WTC11 (cell line): ENCODE measurements at places on chromosomes 4 and X. TPM values are rescaled to one million over a fixed set of nuclear protein-coding genes. Genes with fewer than 3 reads are reported as not detected.

DNA sequence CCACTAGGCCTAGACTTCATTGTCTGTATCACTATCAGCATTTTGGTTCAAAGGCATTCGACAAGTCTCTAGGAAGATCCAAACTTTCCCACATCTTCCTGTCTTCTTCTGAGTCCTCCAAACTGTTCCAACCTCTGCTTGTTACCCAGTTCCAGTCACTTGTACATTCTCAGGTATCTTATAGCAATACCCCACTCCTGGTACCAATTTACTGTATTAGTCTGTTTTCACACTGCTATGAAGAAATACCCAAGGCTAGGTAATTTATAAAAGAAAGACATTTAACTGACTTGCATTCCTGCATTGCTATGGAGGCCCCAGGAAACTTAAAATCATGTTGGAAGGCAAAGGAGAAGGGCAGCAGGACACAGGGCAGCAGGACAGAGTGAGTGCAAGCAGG lies 293.9 kb downstream of the ARAP2 start:
- DNase-seq: no peak
- no peaks in the 10 kb centered on the region for H3K27me3 ChIP-seq
- H3K27ac ChIP-seq: no peak overlapping the region

DCUN1D4 gene
- 33.3 to 36.2 TPM (median 34.3 TPM) in 3 replicates for total RNA-seq

GUCY1B1 gene
- 6.4 to 12.7 TPM (median 7.1 TPM) in 3 replicates for total RNA-seq

KCTD8 gene
- total RNA-seq: 3.5 to 3.8 TPM (median 3.6 TPM) in 3 replicates

- H3K36me3 ChIP-seq: no peaks in the 10 kb centered on the region
- no peak overlapping the region for H3K4me3 ChIP-seq
- DNase-seq: no peak
Observed at GRCh38 chrX:14997271-14997670, 124.0 kb downstream of the MOSPD2 start.

- DNase-seq: no peak
- H3K27me3 ChIP-seq: no peaks in the 10 kb centered on the region
- H3K27ac ChIP-seq: peak overlapping the region; percentile 68; the same call in 1 of the 2 replicates
Observed at GRCh38 chr4:6692806-6693205, 872 bp upstream of the S100P start.

ATP2B3 gene
- 0.28 to 0.32 TPM (median 0.30 TPM) in 3 replicates for total RNA-seq

PCDH10 gene
- total RNA-seq: 7.8 to 13.9 TPM (median 13.1 TPM) in 3 replicates

DCHS2 gene
- 1.3 to 1.9 TPM (median 1.4 TPM) in 3 replicates for total RNA-seq

PI4K2B gene
- total RNA-seq: 12.6 to 15.1 TPM (median 14.5 TPM) in 3 replicates

DNA sequence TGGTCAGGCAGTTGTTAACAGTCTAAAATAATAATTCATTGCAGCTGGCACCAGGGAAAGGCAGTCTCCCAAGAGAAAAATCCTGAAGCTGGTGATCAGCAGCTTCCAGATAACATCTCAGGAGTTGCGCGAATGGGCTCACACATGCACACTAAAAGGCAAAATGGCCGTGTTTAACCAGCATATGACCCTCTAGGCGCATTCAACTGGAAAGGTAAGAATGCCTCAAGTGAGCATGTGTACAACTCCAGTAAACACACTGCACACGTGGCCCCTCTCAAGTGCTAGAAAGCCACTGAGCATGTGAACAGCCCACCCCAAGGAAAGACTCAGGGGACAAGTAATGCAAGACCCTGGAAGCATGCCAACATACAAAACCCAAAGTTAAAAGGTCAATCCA lies 33.1 kb downstream of the STPG2 start:
- no peak for DNase-seq
- no peaks in the 10 kb centered on the region for H3K36me3 ChIP-seq
- no peak overlapping the region; the same call in 1 of the 2 replicates for H3K27ac ChIP-seq
- H3K4me1 ChIP-seq: peaks cover 58% of the 10 kb centered on the region

- H3K4me1 ChIP-seq: no peaks in the 10 kb centered on the region
- no peaks in the 10 kb centered on the region for H3K27me3 ChIP-seq
- H3K4me3 ChIP-seq: no peak overlapping the region
- no peak for DNase-seq
- H3K27ac ChIP-seq: no peak overlapping the region
Observed at GRCh38 chr4:16573739-16574138, 324.7 kb downstream of the LDB2 start.
